ENCODE measurements at places on chromosomes 6 and 20.

DNA sequence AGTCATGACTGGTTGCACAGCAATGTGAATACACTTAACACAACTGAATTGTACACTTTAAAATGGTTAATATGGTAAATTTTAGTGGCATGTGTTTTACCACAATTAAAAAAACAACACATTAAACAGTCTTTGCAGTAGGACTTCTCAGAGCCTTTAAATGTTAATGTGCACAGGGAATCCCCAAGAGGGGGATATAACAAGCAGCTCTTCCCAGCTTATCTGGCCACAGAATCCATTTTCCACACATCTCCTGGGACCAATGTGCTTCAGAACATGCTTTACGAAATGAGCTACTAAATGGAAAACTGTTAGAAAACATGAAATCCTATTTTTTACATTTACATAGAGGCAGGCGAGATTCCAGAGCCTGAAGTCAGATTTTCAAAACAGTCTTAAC is 44.4 kb downstream of the FYN start:
- no peak for DNase-seq

DNA sequence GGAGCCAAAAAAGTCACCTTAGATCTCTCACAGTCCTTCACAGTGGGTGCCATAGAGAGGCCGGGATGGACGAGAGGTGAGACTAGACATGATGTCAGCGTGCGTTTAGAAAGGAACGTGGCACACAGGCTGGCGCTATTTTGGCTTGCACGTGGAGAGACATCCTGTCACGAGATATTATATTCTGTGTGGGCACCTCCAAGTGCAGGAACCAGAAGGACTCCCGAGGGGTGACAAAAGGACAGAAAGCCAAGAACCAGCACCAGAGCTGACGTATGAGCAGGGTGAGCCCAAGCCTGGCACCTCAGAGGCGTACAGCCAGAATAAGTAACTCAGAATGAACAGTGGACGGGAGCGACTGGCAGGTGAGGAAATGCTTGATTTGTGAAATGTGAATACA is 49.9 kb upstream of the QKI start:
- no peak for DNase-seq

GRCh38 chr6:135086414-135086764 is 31.8 kb upstream of the HBS1L start:
- no peak for DNase-seq

DNA sequence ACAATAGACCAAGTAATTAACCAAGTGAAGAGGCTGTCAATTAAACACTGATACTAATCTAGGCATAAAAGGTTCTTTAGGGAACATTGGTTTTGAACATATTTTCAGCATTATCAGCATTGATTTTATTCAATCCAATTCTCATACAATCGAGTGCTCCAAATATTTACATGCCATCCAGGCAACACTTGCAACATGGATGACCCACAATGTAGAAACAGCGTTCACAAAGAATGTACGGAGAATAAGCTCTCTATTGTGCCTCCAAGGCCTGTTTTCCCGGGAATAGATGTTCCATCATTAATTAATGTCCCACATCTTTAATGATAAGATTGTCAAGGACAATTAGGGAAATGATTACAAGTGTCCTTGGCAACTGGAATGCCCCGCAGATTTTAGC is 117.4 kb downstream of the RFX6 start:
- no peak for DNase-seq

GRCh38 chr20:8423482-8423881 is 291.4 kb downstream of the PLCB1 start:
- no peak for DNase-seq
